ENCODE measurements at places on chromosomes 1 and 21.
A peak's percentile ranks its signal among the peaks of the same experiment; 100 is the strongest.

DNA sequence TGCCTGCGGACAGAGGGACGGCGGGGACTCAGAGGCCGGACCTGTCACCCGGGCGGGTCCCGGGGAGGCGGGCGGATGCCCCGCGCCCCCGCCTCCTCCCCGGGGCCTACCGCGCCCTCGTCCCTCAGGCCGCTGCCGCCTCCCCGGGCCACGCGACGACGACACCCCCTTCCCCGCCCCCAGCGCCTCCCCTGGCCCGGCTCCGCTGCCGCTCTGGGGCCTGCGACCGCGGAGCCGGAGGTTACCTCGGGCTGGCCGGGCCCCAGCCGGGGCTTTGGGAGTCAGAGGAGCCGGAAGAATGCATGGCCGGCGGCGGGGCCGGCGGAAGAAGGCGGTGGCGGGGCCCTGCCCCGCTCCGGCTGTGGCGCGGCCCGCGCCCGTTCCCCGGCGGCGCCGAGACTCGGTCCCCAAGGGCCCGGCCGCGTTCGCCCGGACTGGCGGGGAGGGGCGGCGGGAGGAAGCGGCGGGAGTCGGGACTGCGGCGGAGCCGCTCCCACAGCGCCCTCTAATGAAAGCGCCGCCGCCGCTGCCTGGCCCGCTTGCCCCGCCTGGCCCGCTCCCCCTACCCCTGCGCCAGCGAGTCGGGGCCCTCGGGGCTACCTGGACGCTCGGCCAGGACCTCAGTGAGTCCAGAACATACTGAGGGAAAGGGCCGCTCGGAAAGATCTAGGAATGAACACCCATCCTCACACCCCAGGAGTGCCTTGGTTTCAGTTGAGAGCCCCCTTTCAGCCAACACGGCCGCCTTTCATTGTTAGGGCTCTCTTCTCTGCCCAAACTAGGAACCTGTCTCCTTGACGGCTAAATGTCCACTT, at the start of gene LPGAT1:
Gene LPGAT1, minus strand, starts transcription at position 436 of the 815 bp plus-strand sequence. CDS start 1,467 bp downstream, outside the sequence.
- peak; percentile 74 for DNase-seq

DNA sequence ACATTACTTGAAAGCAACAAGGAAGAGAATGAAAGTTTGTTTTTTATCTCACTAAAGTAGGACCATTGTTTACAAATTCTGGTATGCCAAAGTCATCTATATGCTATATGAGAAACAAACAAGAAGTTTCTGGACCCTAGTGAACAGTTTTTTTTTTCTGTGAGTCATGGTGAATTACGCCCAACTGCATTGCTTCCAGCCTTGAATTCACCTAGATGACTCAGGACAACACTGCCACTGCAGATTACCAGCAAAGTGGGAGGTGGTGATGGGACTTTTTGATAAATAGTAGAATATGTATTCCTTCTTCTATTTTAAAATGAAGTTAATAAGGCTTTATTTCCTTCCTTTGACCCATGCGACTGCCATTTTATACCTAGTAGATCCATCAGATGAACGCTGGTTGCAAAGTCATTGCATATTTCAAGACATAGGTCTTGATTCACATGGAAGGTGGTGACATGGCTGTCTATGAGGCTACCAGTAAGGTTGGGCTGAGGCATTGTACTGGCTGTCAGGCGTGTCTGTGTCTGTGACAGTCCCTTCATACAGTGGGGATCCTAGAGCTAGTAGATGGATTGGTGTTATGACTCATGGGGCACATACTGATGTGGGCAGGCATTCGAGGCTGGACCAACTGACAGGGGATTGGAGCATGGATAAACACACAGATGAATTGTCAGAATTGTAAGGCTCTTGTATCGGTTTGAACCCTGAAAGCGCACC, 49.1 kb upstream of the APOBEC4 start:
- no peak for DNase-seq

DNA sequence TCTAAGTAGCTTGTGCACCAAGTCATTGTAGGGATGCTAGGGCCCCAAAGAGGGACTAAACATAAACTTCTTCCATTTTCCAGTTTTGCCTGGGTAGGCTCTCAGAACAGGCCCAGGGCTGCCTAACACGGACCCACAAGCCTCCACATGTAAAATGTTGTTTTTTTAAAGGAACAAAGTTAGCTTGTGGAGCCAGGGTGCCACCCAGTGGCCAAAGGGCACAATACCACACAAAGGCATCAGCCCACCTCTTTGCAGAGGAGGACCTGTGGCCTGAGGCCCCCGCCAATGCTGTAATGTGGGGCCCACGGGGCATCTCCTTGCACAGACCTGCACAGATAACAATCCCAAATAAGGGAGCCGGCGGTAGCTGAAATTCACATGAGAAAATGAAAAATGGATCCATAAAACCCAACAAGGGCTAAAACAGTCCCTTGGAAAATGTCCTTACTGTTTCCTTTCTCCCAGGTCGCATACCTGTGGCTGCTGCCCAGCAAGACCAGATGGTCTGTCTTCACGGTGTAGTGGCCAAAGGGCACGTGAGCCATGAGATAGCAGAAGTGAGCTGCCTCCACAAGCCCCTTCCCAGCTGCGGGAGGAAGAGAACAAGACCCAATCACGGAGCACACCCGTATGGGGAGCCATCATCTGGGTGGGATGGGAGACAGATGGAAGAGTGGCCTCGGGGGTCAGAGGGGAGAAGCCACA, 23.8 kb downstream of the SEC16B start:
- peak; percentile 24 for DNase-seq

DNA sequence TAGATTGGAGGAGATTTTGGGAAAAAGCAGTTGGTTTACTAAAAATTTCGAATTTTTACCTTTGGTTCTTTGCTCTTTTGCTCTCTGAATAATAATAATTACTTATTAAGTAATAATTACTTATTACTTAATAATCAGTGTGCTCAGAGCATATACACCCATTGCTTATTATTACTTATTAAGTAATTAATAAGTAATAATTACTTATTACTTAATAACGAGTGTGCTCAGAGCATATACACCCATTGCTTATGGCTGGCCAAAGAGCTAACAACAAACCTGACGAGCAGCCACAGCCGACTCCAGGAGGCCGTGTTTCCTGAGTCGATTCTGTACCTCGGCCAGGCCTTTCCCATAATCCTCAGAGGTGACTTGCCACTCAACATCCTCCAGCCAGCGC, 20.5 kb downstream of the SPTA1 start:
- DNase-seq = no peak

DNA sequence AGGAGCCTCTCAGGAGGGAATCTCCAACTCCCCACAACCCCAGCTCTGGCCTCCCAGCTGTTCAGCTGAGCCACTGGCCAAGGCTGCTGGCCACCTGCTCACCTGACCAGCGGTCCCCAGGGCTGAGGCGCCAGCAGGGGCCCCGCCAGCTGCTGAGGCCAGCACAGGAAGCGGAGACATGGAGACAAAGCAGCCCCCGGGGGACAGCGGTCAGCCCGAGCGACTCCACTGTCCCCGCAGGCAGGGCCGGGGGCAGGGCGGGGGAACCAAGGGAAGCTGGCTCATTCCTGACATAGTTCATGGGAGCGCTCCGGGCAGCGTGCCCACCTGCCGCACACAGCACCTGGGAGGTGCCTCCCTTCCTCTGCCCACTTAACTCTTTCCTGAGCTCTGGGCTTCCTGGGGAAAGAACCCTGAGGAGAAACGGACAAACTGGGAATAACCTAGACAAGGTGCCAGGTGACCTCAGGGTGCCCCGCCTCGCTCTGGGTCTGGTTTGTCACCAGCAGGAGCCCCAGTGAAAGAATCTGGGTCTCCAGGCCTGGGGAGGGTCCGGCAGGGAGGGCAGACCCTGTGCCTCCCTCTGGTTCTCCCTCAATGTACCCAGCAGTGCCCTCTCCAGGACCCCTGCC, 10.7 kb downstream of the EPHA2 start:
- no peak for DNase-seq

DNA sequence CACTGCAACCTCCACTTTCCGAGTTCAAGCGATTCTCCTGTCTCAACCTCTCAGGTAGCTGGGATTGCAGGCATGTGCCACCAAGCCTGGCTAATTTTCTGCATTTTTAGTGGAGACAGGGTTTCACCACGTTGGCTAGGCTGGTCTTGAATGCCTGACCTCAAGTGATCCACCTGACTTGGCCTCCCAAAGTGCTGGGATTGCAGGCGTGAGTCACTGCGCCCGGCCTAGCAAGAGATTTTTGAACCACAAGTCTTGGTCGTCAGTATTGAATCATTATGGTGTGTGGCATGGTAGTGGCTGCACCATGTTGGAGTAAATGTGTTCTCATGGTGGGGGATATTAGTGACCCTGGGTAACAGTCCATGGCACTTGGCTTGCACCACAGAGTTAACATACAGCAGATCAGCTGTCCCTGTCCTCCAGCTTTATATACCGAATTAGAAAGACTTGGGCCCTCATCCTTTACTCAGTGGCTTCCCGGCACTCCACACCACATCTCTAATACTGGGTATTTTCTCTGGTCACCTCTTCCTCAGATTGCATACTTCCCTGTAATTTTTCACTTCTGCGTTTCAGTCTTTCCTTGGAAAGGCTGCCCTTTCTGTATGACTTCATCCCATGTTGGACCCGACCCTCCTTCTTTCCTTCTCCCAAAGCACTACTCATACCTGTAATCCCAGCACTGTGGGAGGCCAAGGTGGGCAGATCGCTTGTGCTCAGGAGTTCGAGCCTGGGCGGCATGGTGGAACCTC, 25.1 kb downstream of the AK4 start:
- DNase-seq = no peak

DNA sequence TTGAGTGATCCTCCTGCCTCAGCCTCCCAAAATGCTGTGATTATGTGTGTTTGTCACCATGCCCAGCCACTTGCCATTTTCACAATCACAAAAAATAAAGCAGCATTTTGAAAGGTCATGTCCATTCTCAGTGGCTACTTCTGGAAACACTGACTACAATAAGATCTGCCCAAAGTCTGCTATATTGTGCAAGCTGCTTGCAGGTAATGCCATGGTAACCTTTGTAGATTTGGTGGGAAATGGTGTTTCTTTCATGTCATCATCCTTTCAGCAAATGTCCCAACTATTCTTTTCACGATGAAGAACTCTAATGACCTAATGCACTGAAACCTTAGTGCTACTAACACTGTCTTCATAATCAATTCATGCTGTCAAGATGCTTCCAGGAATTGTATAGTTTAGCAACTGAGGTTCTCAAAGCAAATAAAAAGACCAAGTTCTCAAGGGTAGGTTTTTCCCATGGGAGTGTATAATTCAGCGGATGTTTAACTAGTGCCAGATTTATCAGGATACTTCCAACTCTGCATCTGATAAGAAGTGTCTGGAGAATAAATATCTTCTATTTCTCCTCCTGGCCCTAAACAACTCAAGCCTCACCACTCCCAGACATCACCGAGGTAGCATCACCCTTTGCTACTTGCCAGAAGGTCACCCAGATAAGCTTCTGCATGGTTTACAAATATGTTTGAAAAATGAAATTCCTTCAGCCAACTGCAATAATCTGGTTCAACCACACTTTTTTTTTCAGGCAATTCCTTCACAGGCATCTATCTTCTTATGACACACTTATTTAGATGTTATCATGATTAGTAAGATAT, 132.0 kb upstream of the ZC3H11B start:
- no peak for DNase-seq

- no peak for DNase-seq
Measured at GRCh38 chr1:39825432-39825941, 36.8 kb upstream of the BMP8B start.

DNA sequence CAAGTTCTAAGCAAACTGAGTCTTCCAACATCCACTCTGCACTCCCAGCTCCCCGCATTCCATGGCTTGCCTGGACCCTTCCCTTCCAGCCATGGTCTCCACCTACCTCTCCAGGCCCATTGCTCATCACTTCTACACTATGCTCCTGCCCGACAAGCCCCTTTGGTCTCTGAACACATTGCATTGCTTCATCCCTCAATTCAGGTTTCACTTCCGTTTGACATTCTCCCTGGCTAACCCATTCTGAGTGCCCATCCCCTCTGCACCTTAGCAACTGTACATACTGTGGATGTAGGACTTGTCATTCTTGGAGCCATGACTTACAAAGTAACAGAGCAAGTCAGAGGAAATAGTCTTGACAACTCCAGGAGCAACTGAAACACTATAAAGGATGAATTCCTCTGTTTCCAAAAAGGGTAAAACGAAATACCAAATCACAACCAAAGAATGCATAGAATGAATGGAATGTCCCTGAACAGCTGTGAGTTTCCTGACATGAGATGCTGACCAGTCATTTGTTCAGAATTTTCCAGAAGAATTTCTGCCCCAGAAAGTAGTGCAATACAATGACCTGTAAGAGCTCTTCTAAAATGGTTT, 66.7 kb downstream of the KCNJ6 start:
- no peak for DNase-seq

DNA sequence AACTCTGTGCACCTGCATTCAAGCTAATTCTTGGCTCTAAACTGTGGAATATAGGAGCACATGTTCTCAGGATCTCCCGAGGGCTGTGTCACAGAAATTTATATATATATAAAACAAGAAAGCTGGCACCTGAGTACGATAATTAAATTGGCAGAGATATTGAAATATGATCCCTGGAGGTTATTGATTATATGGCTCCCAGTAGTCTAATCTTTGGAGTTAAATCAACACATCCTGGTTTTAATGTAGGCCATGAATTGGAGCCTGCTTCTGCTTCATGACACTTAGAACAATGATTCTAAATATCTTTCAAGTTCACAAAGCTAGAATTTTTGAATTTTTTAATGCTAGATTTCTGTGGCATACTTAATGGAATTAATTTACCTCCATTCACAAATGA, 84.3 kb downstream of the CTH start:
- no peak for DNase-seq

GRCh38 chr21:32141318-32141633, 137.6 kb downstream of the MIS18A start:
- no peak for DNase-seq

- DNase-seq = no peak
Measured at GRCh38 chr21:42970946-42971653, 3.3 kb upstream of the PKNOX1 start.

DNA sequence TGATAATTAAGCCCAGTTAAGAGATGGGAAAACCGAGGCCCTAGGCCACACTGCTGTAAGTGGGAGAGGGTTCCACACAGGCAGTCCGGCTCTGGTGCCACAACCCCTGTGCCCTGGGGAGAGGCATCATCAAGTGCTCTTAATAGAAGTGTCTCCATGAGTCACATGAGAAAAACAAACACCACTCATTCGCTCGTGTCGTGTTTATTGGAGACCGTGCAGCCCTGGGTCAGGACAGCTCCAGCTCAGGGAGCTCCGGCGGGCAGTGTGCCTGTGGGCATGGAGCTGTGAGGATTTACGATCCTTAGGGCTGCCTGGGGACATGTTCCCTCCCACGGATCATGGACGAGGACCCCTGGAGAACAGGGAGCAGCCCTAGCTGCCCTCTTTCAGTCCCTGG, 658.5 kb downstream of the AJAP1 start:
- DNase-seq = no peak

DNA sequence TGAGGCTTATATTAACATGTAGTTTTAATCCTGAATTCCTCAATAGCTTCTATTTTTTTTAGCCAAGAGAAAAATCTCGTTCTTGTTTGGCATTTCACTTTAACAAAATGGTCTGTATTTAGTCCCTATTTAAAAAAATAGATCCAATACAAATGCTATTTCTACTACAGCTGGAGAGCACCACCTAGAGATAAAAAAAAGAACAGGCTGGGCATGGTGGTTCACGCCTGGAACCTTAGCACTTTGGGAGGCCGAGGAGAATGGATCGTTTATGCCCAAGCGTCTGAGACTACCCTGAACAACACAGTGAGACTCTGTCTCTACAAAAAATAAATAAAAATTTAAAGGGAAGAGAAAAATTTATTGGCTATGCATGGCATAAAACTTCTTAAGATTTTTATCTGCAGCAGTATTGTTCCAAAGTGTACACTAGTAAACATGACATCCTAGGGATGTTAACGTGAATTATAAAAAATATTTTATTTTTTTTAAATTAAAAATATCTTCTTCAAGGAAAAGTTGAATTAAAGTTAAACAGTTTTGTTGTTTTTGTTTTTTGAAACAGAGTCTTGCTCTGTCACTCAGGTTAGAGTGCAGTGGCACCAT, 4.4 kb downstream of the ST7L start:
- DNase-seq = peak; percentile 31

Data from NCI-H2107 (cell line).